ENCODE measurements at places on chromosomes 11 and 22.

DNA sequence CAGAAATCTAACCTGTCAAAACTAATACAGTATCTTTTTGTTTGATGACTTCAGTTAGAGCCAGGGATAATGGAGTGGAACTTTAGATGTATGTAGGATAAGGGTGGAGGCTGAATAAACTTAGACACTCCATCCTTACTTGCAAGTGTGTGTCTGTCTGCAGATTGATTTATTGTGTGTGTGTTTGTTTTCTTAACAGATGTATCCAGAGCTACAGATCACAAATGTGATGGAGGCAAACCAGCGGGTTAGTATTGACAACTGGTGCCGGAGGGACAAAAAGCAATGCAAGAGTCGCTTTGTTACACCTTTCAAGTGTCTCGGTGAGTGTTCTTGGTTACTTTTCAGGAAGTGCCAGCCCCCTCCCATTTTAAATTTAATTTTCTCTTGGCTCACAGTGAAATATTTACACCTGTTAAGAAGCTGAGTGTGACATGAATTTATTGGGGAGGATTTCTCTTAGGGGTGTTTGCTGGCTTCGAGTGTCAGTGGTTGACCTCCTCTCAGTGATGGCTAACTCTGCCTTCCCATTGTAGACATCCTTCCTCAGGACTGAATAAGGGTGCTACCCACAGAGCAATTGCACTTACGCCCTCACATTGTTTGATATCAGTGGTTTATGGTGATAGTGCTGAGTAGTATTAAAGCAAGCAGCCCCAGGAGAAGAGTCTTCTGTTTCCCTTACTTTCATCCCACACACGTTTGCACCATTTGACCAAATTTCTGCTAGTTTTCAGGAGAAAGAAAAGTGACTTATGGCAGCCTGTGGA lies 40.8 kb downstream of the APLP2 start:
- no peak for DNase-seq

DNA sequence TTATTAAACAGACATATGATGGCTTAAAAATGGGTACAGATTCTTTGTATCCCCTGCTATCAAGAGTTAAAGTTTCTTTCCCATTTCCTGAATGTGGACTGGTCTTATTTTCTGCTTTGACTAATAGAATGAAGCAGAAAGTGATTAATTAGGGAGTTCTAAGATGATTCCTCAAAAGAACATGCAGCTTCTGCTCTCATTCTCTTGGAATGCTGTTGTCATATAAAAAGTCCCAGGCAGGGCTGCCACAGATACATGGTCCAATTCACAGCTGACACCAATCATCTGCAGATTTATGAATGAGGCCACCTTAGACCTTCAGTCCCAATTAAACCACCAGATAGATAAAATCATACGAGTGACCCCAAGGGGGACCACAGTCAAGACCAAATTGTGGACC lies 844.5 kb upstream of the RAG2 start:
- DNase-seq, result no peak

- no peak for DNase-seq
These were observed 9.3 kb upstream of the CEP295 start for GRCh38 chr11:93652161-93652597.

- DNase-seq, result no peak
These were observed 123.6 kb upstream of the TENM4 start for GRCh38 chr11:79564288-79564925.

DNA sequence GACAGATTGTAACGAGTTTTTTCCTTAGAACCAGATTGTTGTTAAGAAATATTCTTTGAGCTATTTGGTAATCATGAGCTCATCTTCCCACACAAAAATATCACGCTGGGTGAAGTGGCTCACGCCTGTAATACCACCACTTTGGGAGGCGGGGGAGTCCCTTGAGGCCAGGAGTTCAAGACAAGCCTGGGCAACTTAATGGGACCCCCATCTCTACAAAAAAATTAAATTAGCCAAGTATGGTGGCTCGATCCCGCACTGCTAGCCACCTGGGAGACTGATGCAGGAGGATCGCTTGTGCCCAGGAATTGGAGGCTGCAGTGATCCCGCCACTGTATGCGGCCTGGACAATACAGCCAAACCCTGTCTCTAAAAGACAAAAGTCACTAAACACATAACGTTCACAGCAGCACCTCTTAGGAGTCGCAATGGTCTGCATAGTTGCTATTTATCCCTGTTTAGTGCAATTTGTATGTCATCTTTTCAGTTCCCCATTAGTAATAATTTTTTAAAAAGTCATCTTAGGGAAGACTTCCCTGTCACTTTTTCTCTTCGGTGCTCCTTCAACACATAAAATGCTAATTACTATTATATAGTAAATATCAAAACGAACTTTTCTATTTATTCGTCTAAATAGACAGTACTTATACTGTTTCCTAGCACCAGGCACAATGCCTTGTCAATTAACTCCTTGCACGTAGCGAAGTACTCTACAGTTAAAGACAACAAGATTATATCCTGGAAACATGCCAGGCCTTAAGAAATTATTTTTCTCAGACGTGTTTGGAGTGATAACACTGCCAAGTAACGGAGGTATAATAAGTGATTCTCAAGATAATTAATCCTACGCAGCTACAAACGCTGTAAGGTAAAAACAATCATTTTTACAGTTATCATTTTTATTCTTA lies 1.1 kb downstream of the ST13 start:
- DNase-seq, result no peak

DNA sequence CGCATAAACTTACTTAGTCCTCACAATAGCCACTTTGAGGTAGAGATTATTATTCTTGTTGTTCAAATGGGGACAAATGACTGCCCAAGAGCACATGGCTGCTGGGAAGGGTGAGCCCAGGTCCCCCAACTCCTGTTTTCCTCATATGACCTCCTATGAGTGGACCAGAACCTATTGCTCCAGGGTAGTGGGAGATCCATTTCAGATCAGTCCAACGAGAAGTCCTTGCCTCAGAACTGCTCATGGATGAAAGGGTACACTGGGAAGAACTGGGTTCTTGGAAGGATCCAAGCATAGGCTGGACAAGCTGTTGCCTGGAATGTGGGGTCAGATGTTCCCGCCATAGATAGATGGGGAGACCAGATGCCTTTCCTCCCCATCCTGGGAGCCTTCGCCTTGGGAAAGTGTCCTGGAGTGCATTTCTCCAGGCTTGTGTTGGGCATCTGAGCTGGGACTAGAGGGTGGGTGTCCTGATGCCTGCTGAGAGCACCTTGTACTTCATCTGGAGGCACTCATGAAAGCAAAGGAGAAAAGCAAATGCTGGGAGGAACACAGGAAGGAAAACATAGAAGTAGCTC lies 146.3 kb upstream of the B3GAT1 start:
- no peak for DNase-seq

DNA sequence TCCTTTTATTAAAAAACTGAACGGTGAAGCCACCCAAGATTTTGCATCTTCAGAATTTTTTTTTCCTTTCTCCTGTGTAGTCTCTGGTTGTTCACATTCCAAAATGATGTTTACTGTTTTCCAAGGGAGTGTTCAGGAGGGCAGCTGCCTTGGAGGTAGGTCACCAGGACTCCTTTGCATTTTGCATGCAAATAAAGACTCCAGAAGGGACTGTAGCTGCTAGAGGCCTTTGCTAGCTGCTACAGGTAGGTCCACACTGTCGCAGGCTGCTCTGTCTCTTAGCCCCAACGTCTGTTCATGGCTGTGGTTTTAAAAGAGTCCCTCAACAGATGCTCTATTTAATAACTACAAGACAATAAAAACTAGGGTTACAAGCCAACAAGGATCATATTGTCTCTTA lies 11.4 kb downstream of the CTSC start:
- no peak for DNase-seq

DNA sequence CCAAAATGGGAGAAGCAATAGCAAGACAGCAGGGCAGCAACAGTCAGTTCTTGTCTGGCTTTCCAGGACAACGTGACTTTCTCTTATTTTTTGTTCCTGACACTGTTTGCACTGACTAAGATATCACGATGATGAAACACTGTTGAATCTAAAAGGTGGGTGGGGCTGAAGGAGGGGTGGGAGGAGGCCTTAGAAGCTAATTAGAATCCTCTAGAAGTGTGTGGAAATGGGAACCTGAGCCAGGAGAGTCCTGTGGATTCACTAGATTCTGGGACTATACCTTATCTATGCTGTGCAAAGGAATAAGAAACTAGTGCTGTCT lies 300.3 kb downstream of the ST3GAL4 start:
- DNase-seq, result no peak
